ENCODE measurements at places on chromosomes 16 and 17.
A peak's percentile ranks its signal among the peaks of the same experiment; 100 is the strongest.

DNA sequence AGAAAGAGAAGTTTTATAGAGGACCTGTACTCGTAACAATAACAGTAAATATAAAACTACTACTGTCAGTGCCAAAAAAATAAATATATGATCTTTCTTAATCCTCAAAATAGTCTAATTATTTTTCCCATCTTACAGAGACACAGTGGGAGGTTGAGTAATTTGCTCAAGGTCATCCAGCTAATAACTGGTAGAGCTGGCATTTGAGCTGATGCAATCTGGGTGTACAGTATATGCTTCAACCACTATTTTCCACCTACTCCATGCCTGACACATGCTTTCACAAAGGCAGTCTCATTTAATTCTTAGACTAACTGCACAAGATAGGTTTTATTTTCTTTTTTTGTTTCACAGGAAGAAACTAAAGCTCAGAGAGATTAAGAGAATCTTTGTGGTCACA, 33.6 kb downstream of the PIGL start:
- DNase-seq: no peak

GRCh38 chr16:88656291-88656980, 5.6 kb upstream of the CYBA start:
- no peak for DNase-seq

DNA sequence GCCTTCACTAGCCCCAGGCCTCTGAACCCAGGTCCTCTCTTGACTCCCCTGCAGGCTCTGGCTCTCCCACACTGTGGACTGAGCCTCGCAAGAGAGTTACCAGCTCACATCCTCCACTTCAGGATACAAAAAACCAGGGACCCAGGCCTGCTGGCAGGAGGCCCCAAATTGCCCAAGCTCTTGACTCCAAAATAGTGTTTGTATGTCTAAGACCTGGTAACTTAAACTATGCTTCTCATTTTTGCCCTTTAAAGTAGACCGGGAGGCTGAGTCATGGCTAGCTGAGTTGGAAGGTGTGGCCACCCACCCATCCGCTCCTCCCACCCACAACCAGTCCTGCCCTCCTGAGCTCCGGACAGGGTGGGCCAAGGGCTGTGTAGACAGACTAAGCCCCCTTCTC, 250.0 kb downstream of the SOX9 start:
- DNase-seq: no peak

DNA sequence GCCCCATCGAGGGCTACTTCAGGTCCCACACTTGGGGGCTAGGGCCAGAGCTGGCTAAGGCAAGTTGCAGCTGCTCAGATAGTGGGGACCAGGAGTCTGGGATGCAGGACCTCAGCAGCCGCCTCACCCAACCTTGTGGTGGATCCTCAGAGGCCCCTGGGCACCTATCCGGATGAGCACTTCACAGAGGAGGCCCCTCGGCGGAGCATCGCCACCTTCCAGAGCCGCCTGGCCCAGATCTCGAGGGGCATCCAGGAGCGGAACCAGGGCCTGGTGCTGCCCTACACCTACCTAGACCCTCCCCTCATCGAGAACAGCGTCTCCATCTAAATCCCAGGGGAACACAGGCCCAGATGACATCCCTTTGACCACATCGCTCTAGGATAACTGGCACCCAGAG, 9.4 kb downstream of the ALOX15B start:
- no peak for DNase-seq

DNA sequence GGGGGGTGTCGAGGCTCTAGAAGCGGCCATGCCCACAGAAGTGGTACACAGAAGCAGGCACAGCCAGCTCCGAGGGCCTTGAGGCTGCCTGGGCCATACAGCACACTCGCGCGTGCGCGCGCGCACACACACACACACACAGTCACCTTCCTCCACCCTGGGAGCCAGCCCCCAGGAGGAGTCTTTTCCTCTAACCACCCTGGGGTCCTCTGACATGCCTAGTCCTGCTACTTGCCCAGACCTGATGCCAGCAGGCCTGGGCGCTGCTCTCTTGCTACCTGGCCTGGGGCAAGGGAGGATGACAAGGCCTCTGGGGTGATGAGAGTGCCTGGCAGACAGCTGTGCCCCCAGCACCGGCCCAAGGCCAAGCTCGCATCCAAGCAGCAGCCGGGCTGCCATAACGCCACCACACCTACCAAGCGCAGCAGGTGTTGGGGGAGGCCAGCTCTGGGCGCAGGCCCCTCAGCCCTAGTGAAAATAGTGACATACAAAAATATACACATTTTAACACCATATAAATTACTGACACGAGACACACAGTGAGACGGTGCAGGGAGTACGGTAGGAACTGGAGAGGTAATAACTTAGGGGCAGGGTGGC, 41.1 kb downstream of the TSC2 start:
- no peak for DNase-seq

- DNase-seq: no peak
Measured at GRCh38 chr17:39281806-39282205, 56.1 kb upstream of the STAC2 start.

GRCh38 chr16:67936124-67936879, at the start of gene PSMB10:
TSS of gene PSMB10 (minus strand) at chr16:67936850. CDS start at chr16:67936749, 101 bp downstream.
- DNase-seq: no peak

DNA sequence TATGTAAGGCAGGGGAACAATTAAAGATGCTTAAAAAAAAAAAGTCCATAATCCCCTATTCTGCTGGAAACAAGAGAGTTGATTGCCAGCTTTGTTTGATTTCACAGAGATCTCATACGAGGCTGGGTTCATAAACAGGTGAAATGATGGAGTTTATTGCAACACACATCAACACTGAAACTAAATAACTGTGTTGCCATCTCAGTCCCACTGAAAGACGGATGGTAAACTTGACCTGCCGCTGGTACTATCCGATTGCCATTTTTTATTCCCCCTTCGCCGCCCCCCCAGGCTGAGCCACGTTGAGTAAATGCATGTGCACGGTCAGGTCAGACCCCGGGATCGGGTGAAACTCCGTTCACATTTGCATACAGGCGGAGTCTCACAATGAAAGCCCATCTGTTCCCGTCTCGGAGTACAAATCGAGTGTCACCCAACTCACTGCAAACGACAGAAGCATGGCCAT, 119.2 kb downstream of the SKAP1 start:
- peak; percentile 13 for DNase-seq
